EL (cell line): ENCODE measurements at places on chromosomes 5 and 9.

- DNase-seq, result no peak
Measured at GRCh38 chr9:116558035-116558434, 129.1 kb upstream of the TRIM32 start.

GRCh38 chr9:115832031-115832430 is 321.6 kb upstream of the PAPPA start:
- DNase-seq, result no peak

DNA sequence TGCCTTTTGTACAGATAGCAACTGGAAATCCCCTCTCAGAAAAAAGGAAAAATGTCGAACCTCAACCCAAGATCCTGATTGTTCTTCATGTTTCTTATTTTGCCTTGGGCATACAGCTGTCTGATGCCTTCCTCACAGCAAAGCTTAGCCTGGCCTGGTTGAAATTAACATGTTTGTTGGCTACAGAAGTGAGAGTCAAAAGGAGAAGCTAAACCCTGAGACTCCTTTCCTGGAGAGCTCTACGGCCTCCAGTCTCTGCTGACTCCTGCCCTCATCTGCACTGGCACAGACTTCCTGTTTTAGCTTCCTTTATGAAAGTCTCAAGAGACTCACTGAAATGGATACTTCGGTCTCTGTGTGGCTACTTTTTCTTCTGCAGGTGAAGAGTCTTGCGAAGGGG is 186.7 kb downstream of the PARP8 start:
- DNase-seq, result no peak

DNA sequence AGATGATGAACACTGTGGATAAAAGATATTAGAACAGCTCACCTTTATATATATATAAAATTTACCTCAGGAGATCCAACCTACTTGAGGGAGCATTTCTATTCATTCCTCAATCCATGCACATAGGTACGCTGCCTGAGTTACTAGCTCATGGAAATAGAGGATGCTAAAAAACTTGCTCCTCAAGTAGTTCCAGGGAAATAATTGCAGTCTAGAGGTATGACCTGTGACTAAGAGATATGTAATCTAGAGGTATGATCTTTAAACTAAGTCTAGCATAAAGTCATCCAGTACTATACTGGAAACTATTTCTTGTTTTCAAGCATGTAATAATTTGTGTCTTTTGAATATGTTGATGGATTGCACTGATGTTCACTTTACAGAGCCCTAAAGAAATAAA is 471.2 kb downstream of the TAF11L14 start:
- no peak for DNase-seq

DNA sequence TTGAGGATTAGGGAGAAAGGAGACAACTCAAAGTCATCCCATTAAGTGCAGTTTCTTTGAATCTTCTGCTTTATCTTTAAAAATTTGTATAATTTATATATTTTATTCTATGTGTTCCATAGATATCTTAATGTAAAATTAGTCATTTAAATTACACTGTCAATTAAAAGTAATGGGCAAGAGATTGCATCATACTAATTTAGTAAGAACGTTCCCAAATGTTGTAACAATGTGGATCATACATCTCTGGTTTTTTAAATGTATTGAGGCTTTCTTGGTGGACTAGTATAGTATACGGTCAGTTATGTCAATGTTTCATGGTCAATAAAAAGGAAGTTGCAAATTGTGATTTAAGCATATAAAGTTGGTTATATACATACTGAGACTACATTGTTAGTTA is 6.2 kb downstream of the TSLP start:
- DNase-seq, result no peak

- DNase-seq, result no peak
Measured at GRCh38 chr5:138705567-138705966, 47.7 kb upstream of the CTNNA1 start.

DNA sequence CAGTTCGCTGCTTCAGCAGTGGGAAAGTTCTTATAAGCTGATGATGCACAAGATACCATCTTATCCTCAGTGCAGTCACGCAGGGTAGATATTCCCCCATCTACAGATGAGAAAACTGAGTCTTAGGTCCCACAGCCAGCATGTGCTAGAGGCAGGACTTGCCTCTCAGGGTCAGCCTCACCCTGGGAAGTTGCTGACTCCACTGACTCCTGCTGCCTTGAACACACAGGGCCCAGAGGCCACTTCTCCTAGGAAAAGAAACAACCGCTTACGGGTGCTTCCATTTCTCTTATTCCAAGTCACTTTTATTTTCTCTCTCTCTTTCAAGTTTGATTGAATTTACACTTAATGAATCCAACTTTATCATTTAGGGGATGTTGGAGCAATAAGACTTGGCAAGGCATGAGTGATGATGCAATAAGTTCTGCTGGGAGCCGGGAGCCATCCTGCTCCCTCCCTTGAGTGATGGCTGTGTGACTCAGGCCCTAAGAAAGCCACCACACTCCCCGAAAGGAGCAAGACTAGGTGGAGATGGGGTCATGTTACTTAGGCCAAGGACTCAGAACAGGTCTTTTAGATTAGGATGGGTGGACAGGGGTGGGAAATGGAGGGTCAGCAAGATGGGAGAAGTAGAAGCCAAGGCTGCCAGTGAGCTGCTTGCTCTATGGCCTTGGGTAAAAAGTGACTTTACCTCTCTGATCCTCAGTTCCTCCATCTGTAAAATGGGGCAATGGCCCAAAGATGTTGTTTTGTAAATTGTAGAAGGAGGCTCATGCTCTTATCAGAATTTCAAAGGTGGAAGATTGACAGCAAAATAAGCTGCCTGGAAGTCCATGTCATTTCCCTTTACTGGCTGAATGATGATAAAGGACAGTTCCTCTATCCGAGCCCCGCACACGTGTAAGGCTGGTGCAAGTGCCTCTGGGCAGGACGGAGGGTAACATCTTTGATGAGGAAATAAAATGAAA is 67.4 kb upstream of the ZNF618 start:
- DNase-seq, result peak; percentile 81

DNA sequence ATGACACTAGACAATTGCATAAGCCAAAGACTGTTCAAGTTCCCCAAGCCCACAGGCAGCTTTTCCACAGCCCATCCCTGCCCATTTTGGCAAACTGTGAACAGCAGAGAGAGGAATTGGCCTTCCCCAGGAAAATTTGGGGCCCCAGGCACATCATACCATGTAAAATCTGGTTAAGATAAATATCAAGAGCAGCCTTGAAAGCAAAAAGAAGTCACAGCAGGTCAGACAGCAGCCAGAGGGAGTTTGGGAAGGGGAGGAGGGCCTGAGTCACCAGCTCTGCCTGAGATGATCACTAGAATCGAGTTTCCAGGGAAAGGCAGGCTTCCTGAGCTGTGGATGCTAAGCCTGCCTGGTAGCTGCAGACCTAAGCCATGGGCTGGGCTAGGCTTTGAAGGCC is 179.2 kb downstream of the RFK start:
- peak; percentile 78 for DNase-seq

DNA sequence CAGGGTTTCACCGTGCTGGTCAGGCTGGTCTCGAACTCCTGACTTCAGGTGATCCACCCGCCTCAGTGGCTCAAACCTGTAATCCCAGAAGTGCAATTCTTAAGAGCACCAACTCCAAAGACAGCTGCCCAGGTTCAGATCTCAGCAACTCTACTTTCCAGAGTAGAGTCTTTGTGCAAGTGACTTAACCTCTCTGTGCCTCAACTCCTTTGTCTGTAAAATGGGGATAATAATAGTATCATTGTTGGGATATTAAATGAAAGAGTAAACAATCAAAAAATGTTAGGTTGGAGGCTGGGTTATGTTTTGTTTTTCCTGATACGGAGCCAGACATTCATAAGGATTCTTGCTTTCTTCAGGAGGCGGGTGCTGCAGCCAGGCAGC is 45.0 kb downstream of the FOXI1 start:
- DNase-seq, result no peak

DNA sequence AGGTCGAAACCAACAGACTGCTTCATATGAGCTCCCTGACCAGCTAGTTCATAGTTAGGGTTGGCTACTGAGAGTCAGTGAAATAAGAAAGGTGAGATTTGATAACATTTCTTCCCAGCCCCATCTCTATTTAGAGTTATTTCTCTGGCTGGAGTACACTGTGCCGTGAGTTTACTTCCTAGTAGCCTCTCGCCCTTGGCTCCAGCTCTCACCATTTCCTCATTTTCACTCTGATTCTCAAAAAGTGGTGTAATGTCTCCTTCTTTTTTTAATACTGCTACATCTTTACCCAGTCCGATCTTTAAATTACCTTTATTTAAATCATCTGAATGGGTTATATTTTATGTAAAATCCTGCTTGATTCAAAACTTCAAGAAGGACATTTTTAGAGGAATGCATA is 100.4 kb upstream of the FAM174A start:
- DNase-seq, result no peak
